ENCODE measurements at places on chromosomes 1 and 21.

GRCh38 chr1:241061062-241061461 is 295.9 kb downstream of the RGS7 start:
- DNase-seq = no peak

DNA sequence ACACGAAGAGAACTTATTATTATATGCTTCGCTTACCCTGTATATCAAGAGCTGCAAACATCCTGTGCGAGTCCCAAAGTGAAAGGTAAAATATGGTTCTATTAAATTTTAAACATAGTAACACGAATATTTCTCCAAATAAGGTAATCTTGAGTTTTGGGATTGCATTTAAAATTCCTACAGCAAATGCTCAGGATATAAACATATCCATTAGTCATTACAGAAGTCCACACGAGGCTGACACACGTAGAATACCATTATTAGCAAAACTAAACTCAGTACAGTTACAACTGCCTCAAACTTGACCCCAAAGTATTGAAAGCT is 282 bp upstream of the LYPLAL1 start:
- no peak for DNase-seq

DNA sequence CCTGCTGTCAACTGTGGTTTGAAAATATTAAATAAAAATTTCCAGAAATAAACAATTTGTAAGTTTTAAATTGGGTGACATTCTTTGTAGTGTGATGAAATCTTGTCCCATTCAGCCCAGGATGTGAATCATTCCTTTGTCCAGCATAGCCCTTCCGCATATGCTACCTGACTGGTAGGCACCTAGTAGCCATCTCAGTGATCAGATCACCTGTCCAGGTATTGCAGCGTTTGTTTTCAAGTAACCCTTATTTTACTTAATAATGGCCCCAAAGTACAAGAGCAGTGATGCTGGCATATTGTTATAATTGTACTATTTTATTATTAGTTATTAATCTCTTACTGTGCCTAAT is 351.6 kb upstream of the B3GALT2 start:
- DNase-seq = no peak

GRCh38 chr1:96309783-96310182 is 411.8 kb upstream of the PTBP2 start:
- no peak for DNase-seq

- no peak for DNase-seq
Measured at GRCh38 chr1:172951730-172952365, 98.9 kb downstream of the TNFSF18 start.

DNA sequence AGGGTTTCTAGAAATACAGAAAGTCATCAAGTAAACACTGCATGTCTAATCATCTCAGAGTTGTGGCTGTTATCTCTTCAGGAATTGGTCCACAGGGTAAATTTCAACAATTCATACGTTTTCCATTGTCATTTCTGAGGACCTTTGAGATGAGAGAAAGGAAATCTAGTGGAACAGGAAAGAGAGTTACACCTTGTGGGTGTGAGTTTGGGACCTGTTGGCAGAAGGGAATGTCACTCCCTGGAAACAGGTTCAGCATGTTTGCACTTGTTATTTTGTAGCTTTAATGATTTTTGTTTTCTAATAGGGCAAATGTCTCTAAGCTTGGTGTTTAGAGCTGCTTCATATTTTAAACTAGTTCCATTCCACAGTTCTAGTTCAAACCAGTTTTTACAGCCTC is 5.6 kb downstream of the TMEM167B start:
- DNase-seq = no peak

DNA sequence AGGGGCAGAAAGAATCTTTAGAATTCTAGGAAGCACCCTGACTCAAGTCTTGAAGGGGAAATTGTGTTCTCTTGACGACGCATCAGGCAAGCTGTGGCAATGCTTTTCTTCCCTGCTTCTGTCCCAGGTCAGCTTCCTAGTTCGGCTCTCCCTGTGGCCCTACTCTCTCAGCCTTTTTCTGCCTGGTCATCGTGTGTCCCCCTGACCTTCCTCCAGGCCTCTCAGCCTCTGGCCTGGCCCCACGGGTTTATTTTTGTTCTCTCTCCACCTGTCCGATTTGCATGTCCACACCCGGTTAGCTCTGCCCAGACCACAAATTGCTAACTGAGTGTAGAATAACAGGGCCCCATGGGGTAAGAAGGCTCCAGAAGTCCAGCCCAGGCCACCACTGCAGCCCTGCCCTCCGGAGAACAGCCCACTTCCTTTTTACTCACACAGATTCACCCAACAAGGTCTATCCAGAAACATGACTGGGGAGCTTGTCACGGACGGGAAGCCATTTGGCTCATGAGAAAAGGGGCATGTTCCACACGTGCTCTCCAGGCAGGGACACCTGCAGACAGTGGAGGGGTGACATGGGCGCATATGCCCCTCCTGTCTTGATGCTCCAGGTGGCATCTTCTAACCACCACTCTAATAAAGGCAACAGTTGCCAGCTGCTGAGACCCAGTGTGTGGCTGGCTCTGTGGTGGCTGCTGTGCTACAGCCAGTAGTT is 9.8 kb downstream of the KCNN3 start:
- no peak for DNase-seq

GRCh38 chr1:41738475-41738874 is 180.2 kb downstream of the HIVEP3 start:
- no peak for DNase-seq

GRCh38 chr1:12230549-12231275 is 882 bp downstream of the VPS13D start:
- no peak for DNase-seq

GRCh38 chr21:41228492-41228891 is 60.5 kb downstream of the BACE2 start:
- DNase-seq = no peak

DNA sequence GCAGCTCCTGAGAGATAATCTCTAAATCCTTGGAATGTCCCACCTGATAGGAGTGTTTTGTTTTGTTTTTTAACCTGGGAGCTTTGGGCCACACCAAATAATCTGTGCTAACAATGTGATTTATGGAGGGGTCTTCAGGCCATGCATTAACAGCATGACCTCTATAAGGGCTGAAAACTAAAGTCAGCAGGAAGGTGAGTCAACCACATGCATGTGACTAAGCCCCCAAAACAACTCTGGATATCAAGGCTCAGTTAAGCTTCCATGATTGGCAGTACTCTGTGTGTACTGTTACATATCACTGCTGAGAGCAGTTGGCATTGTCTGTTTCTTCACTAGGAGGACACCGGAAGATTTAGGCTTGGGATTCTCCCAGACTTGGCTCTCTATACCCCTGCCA is 10.7 kb downstream of the AUNIP start:
- DNase-seq = no peak

DNA sequence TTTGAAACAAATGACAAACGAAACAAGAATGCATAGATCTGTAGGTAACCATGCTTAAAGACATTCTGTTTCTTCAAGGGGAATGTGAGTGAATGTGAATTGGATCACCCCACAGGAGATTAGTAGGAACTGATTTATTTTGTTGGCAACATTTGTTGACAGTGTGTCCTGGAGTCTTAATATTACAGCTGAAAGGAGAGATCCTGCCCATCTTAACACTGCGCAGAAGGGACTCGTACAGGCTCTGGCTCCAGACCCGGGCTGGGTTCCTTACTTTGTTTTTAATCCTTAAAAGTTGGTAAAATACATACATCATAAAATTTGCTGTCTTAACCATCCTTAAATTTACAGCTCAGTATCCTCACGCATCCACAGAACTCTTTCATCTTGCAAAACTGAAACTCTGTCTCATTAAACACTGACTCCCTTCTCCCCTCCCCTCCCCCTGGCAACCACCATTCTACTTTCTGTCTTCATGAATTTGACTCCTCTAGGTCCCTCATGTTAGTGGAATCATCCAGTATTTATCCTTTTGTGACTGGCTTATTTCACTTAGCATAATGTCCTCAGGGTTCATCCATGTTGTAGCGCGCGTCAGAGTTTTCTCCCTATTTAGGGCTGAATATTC is 74.1 kb downstream of the GALNT2 start:
- DNase-seq = no peak

DNA sequence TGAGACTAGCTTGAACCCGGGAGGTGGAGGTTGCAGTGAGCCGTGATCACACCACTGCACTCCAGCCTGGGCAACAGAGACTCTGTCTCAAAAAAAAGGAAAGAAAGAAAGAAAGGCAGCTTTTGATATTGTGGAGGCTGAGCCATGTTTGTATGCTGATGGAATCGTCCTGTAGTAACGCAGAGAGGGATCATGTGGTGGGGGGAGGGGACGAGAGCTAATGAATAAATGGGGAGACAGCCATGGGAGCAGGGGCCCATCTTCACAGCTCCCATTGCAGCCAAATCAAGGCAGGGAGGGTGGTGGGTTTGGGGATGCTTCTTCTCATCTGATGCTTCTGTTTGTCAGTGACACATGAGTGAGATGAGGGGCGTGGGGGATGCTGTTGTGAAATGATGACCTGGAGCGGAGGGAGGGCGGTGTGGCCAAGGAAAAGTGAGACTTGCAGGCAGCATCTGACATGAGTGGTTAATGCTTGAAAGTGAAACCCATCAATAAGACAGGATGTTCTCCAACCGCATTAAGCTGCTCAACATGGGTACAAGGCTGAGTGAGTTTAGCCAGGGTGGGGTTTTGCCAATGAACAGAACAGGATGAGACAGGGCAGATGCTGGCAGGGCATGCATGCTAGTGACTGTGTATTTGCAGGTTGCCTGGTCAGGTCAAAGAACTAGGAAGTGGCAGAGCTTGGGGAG is 16.7 kb downstream of the SPATA21 start:
- peak; percentile 67 for DNase-seq

- no peak for DNase-seq
Measured at GRCh38 chr1:203422656-203423055, 53.0 kb upstream of the PRELP start.

DNA sequence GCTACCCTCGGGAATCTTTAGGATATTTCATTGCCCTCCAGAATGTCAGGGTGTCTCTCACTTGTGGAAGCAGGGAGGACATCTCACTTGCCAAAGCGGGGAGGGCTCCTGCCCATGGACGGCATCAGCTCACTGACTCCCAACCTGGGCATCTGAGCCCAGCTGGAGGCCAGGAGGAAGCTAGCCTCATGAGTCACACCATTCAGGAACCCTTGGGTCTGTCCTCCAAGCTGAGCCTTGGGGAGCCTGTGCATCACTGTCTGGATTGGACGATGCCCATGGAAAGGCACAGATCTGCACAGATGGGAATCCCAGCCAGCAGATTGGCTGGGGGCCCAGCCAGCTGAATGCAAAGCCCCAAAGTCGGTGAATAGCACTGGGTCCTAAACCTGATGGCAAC is 25.2 kb downstream of the WNT3A start:
- no peak for DNase-seq

GRCh38 chr1:200776949-200777348 is 38.3 kb downstream of the CAMSAP2 start:
- DNase-seq = no peak

GRCh38 chr1:92927870-92928269 is 33.4 kb downstream of the DIPK1A start:
- DNase-seq = no peak

DNA sequence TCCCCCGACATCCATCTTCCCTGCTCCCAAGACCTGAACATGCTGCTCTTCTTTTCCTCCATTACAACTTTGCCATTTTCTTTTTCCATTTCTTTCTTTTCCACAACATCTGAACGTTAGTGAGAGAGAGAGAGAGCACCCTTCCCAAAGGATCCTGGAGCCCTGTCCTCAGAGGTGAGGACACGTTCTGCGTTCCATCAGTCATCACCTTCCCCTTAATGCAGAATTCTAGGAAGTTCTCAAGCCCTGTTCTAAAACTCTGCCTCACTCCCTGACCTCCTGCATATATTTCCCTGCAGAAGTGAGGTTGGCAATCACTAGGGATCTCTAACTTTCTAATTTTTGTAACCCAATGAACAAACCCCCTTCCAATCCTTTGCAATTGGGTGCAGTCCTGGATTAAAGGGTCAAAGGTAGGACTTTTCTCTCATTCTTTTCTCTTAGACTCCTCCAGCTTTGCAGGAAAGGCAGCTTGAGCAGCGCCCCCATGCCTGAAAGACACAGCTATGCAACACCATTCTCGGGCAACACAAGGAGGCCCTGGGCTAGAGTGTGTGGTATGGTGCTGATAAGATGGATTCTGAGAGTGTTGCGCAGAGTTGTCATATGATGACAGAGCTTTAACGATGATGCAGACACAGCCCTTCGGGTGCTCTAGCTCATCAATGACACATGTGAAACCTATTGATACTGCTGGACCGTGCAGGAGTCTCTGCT is 59.2 kb upstream of the TNR start:
- no peak for DNase-seq

- DNase-seq = no peak
Measured at GRCh38 chr1:162571696-162572095, 10.2 kb downstream of the UAP1 start.

DNA sequence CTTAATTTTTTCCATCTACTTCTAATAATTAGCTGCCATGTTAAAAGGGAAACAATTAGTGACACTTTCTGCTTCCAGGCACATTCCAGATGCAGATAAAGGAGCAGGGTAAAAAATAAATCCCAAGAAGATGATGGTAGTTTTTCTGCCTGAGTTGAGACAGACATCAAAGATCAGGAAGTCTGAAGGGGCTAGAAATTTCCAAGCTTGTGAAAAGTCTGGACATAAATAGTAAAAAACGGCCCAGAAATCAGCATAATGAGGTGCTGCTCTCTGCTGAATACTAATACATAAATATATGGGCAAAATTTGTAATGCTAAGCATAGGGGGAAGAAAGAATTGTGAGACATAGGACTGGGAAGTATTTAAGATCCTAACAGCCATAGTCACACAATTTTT is 460.0 kb upstream of the RGS18 start:
- DNase-seq = no peak

GRCh38 chr1:167926486-167926997 is 9.9 kb upstream of the DCAF6 start:
- no peak for DNase-seq

GRCh38 chr21:17784604-17785402 is 34.4 kb downstream of the C21orf91 start:
- DNase-seq = peak; percentile 22

DNA sequence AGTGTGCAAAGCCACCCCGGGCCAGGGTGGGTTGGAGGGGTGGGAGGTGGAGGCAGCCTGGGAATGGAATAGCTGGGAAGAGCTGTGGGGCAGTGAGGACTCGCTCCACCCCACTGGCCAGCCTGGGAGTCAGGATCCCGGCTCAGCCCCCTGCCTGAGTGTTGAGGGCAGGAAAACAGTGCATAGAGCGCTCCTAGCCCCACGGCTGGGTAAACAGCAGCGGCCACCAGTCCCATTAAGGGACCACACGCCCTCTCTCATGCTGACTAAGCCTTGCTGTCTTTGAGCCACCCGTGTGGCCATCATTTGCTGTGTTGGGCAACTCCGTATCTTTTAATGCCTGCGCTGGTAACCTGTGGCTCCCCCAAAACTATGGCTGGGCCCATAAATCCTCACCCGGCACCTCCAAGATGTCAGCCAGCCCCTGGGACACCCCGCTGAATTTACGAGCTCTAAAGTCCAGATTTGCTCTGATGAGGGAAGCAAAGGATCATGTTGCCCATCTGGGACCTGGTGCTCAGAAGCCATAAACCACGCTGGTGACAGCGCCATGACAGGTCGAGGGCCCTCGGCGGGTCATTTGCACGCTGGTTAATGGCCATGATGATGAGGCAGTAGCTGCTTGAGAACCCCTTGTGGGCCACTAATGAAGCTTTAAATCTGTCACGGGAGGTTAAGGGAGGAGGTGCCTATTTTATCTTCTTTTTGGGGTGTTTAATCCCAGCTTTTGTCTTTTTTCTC is 34.9 kb downstream of the SYF2 start:
- no peak for DNase-seq

- no peak for DNase-seq
Measured at GRCh38 chr1:193568512-193568911, 382.1 kb upstream of the B3GALT2 start.

GRCh38 chr1:198486903-198487302 is 53.6 kb downstream of the ATP6V1G3 start:
- DNase-seq = no peak
